ENCODE measurements at places on chromosomes 12 and 14.

DNA sequence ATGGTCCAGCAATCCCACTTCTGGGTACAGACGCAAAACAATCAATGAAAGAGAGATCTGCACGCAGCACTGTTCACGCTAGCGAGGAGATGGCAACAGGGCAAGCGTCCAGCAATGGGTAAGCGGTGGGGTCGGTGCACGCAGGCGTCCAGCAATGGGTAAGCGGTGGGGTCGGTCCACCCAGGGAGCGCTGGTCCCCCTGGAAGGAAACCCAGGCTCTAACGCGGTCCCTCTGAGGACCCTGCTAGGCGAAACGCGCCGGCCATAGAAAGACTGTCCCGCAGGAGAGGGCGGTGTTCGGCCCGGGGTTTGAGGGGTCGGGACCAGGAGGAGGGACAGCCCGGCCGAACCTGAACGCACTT lies 618 bp upstream of the PGAM5 start:
- peak overlapping the region; percentile 51 for H3K27ac ChIP-seq
- no peaks in the 10 kb centered on the region for H3K27me3 ChIP-seq
- peaks cover 4% of the 10 kb centered on the region for H3K36me3 ChIP-seq
- DNase-seq: no peak
- H3K4me1 ChIP-seq: no peaks in the 10 kb centered on the region

DNA sequence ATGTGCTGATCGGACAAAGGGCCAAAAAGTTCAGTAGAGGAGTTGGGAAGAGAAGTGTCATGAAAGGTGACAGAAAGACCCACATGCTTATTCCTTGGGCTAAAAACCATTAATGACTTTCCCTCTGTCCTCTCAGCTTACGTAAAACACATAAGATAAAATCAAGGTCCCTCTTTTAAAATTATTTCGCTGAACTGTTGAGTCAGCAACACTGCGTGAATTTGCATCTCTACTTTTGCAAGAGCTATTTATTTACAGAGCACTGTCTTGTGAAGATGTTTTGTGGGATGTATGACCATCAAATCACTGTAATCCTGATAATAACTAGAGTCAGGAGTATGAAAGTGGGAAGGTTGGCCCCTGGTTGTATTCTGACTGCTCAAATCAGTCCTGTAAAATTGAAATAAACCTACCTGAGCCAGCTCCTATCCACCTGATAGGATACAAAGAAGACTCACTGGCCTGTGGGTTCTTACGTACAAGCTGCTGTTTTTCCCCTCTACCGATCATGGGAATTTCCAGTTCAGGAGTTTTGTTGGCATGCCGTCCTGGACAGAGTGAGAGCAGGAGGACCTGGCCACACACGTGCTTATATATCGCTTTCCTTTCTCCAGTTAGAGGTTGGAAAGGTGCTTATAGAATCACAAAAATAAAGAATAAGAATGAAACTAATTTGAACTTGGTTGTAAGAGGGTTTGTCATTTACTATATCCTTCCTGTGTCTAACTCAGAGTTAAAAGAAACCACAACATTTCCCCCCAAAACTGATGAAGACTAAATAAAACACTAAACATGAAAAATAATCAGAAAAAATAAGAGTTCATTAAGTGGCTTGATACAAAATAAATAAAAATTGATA lies 42.9 kb downstream of the IFNG-AS1 start:
- H3K27ac ChIP-seq: no peak overlapping the region
- DNase-seq: no peak
- H3K36me3 ChIP-seq: no peaks in the 10 kb centered on the region
- no peaks in the 10 kb centered on the region for H3K4me1 ChIP-seq
- no peaks in the 10 kb centered on the region for H3K27me3 ChIP-seq
- H3K4me3 ChIP-seq: no peak overlapping the region

- H3K4me3 ChIP-seq: no peak overlapping the region
- H3K27me3 ChIP-seq: no peaks in the 10 kb centered on the region
- no peaks in the 10 kb centered on the region for H3K36me3 ChIP-seq
Observed at GRCh38 chr12:115155665-115156645, 472.0 kb upstream of the TBX3 start.

GRCh38 chr12:132414634-132415326 lies 75.2 kb upstream of the FBRSL1 start:
- H3K27me3 ChIP-seq: peaks cover 2% of the 10 kb centered on the region
- H3K4me1 ChIP-seq: no peaks in the 10 kb centered on the region
- peak; percentile 74 for DNase-seq
- H3K36me3 ChIP-seq: no peaks in the 10 kb centered on the region
- no peak overlapping the region for H3K27ac ChIP-seq
- H3K4me3 ChIP-seq: no peak overlapping the region

DNA sequence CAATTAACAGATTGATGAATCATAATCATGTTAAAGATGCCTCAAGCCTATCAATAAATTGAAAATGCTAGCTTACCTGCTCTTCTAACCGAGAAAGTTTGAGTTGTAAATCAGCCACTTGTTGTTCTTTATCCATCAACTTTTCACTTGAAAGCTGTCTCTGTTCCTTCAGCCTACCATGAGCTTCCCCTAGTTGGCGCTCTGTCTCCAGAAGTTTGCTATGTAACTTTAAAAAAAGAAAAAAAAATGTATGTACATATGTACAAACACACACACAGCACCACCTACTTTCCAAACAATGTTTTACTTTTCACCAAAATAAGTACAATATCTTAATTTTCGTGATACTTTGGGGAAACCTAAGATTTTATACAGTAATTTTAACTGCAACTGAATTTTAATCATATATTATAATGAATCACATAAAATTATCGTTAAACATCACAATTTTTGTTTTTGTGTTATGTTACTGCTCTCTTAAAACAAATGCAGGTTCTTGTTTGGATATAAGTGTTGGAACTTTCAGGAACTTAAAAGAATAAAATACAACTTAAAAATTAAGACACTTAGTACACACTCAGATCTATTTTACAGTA lies 101.2 kb downstream of the EEA1 start:
- peak; percentile 40 for DNase-seq
- no peak overlapping the region for H3K4me3 ChIP-seq
- H3K4me1 ChIP-seq: no peaks in the 10 kb centered on the region
- no peaks in the 10 kb centered on the region for H3K36me3 ChIP-seq
- no peak overlapping the region for H3K27ac ChIP-seq
- no peaks in the 10 kb centered on the region for H3K27me3 ChIP-seq

DNA sequence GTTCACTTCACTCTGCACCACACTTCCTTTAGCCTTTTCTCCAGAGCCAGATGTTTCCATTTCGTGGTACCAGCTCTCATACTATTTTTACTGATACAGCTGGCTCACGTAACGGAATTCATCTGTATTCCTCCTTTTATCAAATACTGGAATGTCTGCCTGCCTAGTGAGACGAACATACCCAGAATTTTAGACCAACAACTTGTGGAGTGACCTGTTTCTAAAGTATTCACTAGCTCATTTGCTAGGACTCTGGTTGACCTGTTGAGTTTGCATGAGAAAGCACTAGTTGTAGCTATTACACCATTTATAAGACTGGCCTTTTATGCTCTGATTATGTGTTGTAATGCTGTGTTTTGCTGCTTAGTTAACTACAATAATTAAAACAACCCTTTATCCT lies 22.6 kb downstream of the KCNA5 start:
- H3K4me3 ChIP-seq: no peak overlapping the region
- no peak for DNase-seq
- no peaks in the 10 kb centered on the region for H3K36me3 ChIP-seq
- no peaks in the 10 kb centered on the region for H3K27me3 ChIP-seq
- no peak overlapping the region for H3K27ac ChIP-seq
- H3K4me1 ChIP-seq: peaks cover 9% of the 10 kb centered on the region

GRCh38 chr14:26828741-26829140 lies 230.9 kb upstream of the NOVA1 start:
- no peaks in the 10 kb centered on the region for H3K27me3 ChIP-seq
- no peaks in the 10 kb centered on the region for H3K36me3 ChIP-seq
- no peaks in the 10 kb centered on the region for H3K4me1 ChIP-seq

GRCh38 chr14:100698666-100699448 lies 27.8 kb upstream of the DLK1 start:
- H3K4me1 ChIP-seq: no peaks in the 10 kb centered on the region
- no peaks in the 10 kb centered on the region for H3K27me3 ChIP-seq
- DNase-seq: no peak
- no peak overlapping the region for H3K4me3 ChIP-seq
- no peak overlapping the region for H3K27ac ChIP-seq

DNA sequence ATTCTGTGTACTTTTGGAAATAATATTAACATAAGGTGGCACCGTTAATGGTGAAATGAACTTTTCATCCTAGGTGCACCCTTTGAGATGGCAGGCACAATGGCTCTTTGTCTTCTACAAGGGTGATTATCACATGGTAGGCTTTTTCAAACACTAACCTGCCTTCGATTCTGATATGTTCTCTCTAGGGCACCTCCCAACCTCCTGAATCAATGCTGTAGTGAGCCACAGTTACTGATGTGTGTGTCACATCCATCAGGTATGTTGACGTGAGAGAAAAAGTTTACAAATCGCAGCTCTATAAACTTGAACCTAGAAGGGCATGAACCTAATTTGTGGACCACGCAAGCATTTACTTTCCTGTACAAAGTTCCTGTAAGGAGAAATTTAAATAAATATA lies 25.4 kb downstream of the PDE3A start:
- no peaks in the 10 kb centered on the region for H3K36me3 ChIP-seq
- H3K27me3 ChIP-seq: peaks cover 1% of the 10 kb centered on the region
- DNase-seq: no peak
- H3K4me3 ChIP-seq: no peak overlapping the region
- no peak overlapping the region for H3K27ac ChIP-seq
- H3K4me1 ChIP-seq: no peaks in the 10 kb centered on the region

DNA sequence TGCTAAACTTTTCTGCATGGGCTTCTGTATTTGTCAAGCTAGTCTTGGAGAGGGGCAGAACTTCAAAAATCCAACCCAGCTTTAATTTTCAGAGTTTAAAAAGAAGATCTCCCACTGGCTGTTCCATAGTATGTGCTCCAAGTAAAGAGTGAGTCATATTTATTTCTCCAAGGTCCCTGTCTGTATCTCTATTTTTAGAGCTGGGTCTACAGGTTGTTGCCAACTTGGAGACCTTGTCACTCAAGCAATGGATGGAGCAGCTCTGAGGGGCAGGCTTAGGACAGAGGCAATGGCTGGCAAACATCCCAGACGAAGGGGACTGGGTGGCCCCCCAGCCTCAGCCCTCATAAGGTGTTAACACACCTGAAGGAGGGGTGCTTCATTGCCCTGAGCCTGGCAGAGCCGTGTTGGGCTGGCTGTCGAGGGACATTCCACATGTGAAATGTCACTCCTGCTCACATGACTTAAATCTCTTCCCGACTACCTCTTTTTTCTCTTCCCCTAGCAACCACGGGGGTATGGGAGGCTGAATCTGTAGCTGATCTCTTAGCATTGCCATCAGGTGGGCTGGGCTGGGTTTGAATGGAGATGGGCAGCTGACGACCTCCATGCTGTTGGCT lies 103.1 kb downstream of the SMOC1 start:
- no peaks in the 10 kb centered on the region for H3K27me3 ChIP-seq
- no peaks in the 10 kb centered on the region for H3K36me3 ChIP-seq
- H3K27ac ChIP-seq: no peak overlapping the region
- H3K4me1 ChIP-seq: no peaks in the 10 kb centered on the region
- H3K4me3 ChIP-seq: no peak overlapping the region

GRCh38 chr14:64708148-64709004 lies 4.2 kb downstream of the PLEKHG3 start:
- peaks cover 31% of the 10 kb centered on the region for H3K4me1 ChIP-seq
- no peak overlapping the region for H3K4me3 ChIP-seq
- H3K27ac ChIP-seq: peak overlapping the region; percentile 70
- no peaks in the 10 kb centered on the region for H3K36me3 ChIP-seq

GRCh38 chr14:35375558-35376025 lies 29.0 kb downstream of the NFKBIA start:
- H3K27me3 ChIP-seq: no peaks in the 10 kb centered on the region
- DNase-seq: no peak
- no peak overlapping the region for H3K4me3 ChIP-seq
- no peak overlapping the region for H3K27ac ChIP-seq

Data from mesendoderm (in vitro differentiated cells).